ENCODE measurements at places on chromosomes 5 and 9.

DNA sequence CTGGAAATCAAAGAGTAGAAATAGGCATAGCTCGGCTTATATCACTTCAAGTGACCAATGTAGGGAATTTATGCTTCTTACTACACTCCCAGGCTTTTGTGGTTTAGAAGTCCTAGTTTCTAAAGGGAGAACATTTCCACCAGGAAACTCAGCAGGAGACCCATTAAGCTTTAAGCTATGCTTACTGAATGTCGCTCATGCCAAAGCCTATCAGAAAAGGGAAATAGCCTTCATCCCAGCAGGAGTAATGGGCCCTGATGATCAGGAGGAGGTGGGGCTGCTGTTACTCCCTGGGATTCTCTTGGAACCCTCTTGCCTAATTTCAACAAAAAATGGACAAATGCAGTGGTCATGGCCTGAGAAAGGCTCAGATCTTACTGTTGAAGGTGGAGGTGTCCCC is 54.5 kb upstream of the SEMA6A start:
- no peak for DNase-seq

GRCh38 chr9:124272979-124273378 is 15.2 kb downstream of the NEK6 start:
- no peak for DNase-seq

DNA sequence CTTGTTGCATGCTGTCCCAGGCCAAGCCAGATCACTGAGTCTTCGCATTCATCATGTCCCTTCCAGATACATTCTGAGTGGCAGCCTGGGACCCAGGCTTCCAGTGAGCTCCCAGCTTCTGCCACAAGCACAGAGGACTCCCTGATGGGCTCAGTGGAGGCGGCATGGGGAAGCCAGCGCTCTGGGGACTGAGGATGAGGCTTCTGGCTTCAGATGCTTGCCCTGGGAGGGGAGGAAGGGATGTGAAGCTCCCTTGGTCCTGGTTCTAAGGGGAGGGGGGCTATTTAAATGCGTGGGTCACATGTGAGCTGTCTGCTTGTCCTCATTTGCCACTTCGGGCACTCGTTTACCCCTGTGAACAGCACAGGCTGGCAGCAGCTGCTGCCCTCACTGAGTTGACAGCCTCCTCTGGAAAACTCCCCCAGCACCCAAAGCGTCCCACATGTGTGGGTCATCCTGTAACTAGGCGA is 174.0 kb downstream of the NR3C1 start:
- no peak for DNase-seq

- DNase-seq, result no peak
Observed at GRCh38 chr5:155833287-155833686, 493.7 kb upstream of the SGCD start.

DNA sequence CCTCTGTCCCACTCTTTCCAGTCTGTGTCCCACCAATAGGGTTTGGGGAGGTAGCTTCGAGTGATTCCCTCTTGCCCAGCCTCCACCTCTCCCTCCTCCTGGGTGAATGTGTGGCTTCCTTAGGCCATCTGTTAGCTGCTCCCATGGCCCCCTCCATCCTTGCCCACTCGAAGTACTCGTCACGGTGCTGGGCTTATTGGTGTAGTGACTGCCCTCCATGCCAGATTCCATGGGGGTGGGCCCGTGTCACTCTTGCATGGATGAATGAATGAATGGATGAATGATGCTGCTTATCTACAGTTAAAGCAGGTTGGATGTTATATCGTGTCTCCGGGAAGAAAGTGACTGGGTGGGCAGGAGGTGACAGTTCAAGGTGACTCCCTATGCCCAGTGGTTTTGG is 19.1 kb downstream of the HMCN2 start:
- no peak for DNase-seq

- no peak for DNase-seq
Observed at GRCh38 chr5:117144086-117144485, 569.5 kb upstream of the SEMA6A start.

DNA sequence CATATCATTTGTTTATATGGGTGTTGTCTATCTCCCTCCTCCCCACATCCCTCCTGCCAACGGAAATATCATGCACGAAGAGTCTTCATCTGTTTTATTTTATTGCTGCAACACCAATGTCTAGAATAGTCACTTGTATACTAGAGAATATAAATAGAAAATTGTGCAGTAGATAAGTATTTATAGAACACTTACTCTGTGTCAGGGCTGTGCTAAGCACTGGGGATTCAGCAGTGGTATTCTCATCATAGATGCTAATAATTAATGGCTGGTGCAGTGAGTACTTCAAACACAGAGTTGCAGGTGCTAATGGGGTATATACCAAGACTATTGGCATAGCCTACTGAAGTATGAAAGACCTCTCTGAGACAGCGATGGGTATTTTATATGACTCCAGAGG is 353.5 kb upstream of the CDH6 start:
- DNase-seq, result no peak

DNA sequence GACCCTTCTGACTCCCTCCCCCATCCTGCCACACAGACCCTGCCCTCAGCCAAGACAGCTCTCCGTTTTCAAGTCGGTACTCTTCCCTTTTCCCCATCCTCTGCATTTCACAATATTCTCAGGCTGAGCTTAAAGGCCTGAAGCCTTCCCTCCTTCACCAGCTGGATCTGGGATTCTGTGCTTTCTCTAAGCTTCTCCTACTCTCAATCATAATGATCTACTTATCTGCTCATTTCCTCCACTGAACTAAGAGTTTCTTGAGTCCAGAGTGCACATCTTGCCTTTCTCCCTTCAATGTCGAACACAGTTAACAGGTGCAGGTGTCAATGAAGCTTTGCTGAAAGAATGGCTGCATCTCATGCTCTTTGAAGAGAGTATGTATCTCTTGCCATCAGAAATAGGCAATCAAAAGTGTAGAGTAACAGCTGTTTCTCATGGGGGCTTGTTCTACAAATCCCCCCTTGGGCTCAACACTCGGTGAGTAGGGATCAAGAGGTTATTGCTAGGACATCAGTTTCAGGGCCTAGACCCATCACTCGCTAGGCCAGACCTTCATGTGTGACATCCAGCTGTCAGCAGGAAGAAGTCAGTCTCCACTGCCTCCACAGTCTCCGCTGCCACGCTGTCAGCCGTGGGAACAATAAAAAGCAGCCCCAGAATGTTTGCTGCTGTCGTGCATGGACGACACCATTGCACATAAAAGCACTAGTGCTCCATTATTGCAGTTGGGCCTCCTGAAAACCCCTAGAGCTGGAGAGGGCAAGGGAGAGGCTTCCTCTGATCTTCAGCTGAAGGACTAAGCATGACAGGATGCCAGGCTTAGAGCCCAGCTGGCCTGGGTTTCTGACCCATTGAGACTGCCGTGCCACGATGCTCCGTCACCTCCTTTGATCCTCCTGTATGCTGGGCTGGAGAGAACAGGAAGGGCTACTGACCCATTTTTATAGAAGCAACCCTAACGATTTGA is 23.7 kb downstream of the TRAF1 start:
- no peak for DNase-seq

- DNase-seq, result no peak
Observed at GRCh38 chr5:53616939-53617549, 56.6 kb downstream of the NDUFS4 start.

- no peak for DNase-seq
Observed at GRCh38 chr9:110874963-110875674, 163.2 kb downstream of the LPAR1 start.

DNA sequence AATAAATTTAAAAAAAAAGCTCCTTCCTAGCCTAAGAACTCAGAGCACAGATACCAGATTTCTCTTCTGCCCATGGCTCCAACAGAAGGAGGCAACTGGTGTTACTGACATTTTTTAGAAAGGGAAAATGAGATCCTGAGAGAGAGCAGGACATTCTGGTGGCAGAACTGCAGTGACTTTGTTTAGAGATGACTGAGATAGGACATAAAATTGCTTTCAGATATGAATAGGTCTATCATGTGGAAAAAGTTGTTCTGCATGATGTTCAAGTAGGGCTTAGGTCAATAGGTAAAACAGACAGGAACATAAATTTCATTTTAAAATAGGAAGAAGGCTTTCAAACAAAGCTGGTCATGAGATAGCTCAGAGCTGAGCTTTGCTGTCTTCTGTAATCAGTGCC is 49.6 kb downstream of the NIPAL4 start:
- no peak for DNase-seq

DNA sequence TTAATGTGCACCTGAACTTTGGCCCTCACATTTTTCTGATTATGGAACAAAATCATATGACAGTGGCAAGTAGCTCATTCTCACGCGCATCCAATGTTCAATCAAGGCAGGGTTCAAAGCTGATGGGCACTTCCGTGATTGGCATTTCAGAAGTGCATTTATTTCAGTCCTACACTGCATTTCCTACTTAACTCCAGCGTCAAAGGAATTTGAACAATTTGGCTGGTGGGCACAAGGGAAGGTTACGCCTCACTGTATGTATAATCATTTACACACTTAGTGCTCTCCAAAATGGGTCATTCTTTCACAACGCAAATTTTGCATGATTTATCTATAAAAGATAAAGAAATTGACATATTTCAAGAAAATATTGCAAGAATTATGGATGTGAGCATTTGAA is 167.9 kb upstream of the VLDLR start:
- no peak for DNase-seq

DNA sequence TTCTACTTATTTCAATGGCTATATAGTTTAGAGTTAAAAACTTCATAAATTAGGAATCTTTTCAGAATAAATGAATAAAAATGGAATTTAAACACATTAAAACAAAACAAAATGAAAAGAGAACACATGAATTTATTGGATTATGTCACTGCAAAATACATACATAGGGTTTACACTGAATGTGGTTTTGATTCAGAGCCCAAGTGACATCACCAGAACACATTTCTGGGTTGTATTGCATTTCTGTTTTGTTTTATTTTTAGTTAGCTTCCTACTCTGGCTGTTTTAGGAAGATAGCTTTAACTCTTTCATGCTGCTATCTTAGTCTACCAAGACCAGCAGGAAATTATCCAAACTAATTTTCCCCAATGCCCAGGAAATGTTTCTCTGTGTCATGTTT is 1935.0 kb downstream of the EFNA5 start:
- DNase-seq, result no peak
